H7 (cell line): ENCODE measurements at places on chromosomes 1 and 21. TPM values are rescaled to one million over a fixed set of nuclear protein-coding genes. Genes with fewer than 3 reads are reported as not detected.

Gene PLEKHA6
- 3.0 and 5.1 TPM in 2 replicates for total RNA-seq

GRCh38 chr1:160007577-160008200 is 24.1 kb downstream of the PIGM start:
- DNase-seq: peak; percentile 55

DNA sequence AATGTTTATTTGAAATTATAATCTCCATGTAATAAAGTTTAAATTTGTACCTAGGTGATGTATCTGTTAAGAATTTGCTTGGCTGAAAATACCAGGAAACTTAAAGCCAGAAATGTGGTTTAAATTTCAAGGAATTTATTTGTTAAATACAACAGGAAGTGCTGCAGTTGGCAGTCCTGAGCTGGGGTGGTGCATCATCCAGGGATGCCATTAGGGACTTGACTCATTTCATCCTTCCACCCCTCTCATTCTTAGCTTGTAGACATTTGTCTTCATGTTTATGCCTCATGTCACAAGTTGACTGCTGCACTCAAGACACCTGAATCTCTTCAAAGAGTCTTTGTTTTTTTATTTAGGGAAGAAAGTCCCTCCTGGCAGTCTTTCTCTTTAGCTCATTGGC is 175.9 kb downstream of the LHX8 start:
- no peak for DNase-seq

Gene TRAF5
- total RNA-seq: 21.5 and 39.3 TPM in 2 replicates

Gene CHRM3
- 4.7 and 6.9 TPM in 2 replicates for total RNA-seq

Gene FCMR
- not detected in 2 replicates for total RNA-seq

DNA sequence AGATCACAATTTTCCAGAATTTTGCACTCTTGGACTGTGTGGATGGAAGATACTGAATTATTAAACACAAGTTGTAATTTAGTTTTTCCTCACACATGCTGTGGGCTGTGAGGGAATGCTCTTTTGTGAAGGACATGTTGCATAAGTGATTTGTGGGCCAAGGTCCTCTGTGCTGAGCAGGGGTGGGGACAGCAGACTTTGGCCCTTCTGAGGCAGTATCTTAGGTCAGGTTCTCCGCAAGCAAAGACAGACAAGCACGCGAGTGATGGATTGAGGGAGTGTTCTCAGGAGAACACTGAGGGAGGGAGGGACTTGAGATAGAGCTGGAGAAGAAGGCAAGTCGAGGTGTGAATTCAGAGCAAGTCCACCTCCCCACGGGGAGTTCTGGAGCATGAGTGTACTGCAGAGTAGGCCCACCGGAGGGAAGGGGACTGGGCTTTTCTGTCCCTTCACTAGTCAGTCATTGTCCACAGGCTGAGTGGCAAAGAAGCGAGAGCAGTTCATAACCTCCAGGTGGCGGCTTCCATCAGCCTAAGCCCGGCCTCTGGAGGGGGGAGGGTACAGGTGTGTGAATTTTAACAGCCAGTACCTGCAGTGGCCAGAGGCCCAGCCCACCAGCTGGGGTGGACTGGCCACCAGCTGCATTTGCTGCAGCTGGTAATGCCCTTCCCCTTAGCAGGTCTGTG is 19.1 kb upstream of the CD101 start:
- DNase-seq: peak; percentile 51

GRCh38 chr1:196152086-196152485 is 456.2 kb downstream of the KCNT2 start:
- DNase-seq: no peak

Gene HES5
- 0.07 and 0.33 TPM in 2 replicates for total RNA-seq

Gene RNU1-4
- under 0.01 TPM in 2 replicates for total RNA-seq
